ENCODE measurements at places on chromosomes 11 and 22.

- no peak for DNase-seq
Observed at GRCh38 chr11:122319691-122320620, 203.9 kb upstream of the BLID start.

- DNase-seq: no peak
Observed at GRCh38 chr11:57978686-57979531, 44.8 kb upstream of the OR9Q1 start.

GRCh38 chr11:27453701-27454100 lies 18.9 kb downstream of the LGR4 start:
- DNase-seq: no peak

- DNase-seq: no peak
Observed at GRCh38 chr11:25981998-25982397, 349.9 kb upstream of the ANO3 start.

GRCh38 chr11:1118755-1119603 lies 38.8 kb upstream of the MUC5AC start:
- no peak for DNase-seq

- DNase-seq: peak; percentile 21
Observed at GRCh38 chr11:84384731-84385130, 1098.6 kb upstream of the CCDC90B start.

- no peak for DNase-seq
Observed at GRCh38 chr11:94000659-94001058, 20.5 kb upstream of the HEPHL1 start.

All from CD4-positive, alpha-beta T cell treated with Interleukin-2 at 100 ng/mL for 4 hours (primary cell).